Effector memory CD8-positive, alpha-beta T cell (primary cell): ENCODE measurements at places on chromosomes 2 and 18.

DNA sequence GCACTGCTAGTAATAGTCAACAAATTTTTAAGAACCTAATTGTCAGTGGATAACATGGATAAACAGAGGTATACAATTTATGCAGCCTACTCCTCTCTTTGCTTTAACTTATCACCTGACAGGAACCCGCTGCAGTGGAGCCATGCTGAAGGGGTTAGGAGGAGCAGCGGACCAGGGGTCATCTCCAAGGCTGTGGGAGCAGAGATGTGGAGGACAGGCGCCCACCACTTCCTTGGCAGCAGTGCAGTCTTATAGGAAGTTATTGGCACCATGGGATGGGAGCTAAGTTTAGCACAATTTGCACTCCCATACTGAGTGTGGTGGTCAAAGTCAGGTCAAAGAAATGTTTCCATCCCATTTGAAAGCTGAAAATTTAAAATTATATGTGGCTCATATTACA, 35.6 kb downstream of the HDLBP start:
- no peaks in the 10 kb centered on the region for H3K36me3 ChIP-seq
- peaks cover 48% of the 10 kb centered on the region for H3K4me1 ChIP-seq
- H3K27me3 ChIP-seq = no peaks in the 10 kb centered on the region
- no peak overlapping the region for H3K4me3 ChIP-seq
- DNase-seq = no peak
- peak overlapping the region; percentile 49 for H3K27ac ChIP-seq

GRCh38 chr2:162629499-162629898, 209.1 kb downstream of the KCNH7 start:
- H3K4me3 ChIP-seq = no peak overlapping the region
- no peaks in the 10 kb centered on the region for H3K4me1 ChIP-seq
- no peaks in the 10 kb centered on the region for H3K27me3 ChIP-seq
- H3K27ac ChIP-seq = no peak overlapping the region
- no peak for DNase-seq

DNA sequence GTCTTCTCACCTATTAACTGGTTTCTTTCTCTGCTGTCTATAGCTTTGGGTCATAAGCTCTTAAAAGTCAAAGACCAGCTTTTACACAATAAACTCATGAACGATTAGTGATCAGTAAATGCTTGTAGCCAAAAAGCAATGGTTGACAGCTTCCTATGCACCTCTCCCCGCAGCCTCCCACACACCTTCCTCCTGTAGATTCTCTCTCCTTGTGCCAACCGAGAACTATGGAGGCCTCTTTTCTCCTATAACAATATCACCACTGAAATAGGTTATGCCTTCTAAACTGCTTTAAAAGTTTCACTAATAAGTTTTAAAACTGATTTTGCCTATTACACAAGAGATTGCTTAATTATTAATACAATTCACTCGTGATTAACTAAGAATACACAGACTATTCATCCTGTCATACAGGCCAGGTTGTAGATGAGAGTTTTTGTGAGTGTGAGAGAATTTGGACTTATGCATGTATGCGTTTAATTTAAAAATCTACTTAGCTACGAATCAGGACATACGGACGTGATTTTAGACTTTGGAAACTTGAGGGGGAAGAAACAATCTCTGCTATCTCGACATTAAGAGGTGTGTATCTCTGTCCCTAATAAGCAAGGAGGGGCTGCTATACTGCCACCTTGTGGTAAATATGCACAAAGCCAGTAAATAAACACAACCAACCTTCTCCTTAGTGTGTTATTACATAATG, 229.1 kb upstream of the RBBP8 start:
- no peaks in the 10 kb centered on the region for H3K4me1 ChIP-seq
- peak; percentile 3 for DNase-seq
- H3K27me3 ChIP-seq = peaks cover 44% of the 10 kb centered on the region
- no peaks in the 10 kb centered on the region for H3K36me3 ChIP-seq

GRCh38 chr2:109176928-109177327, 47.9 kb downstream of the SH3RF3 start:
- peaks cover 6% of the 10 kb centered on the region for H3K4me1 ChIP-seq
- no peaks in the 10 kb centered on the region for H3K36me3 ChIP-seq
- H3K27ac ChIP-seq = no peak overlapping the region
- no peak overlapping the region for H3K4me3 ChIP-seq

DNA sequence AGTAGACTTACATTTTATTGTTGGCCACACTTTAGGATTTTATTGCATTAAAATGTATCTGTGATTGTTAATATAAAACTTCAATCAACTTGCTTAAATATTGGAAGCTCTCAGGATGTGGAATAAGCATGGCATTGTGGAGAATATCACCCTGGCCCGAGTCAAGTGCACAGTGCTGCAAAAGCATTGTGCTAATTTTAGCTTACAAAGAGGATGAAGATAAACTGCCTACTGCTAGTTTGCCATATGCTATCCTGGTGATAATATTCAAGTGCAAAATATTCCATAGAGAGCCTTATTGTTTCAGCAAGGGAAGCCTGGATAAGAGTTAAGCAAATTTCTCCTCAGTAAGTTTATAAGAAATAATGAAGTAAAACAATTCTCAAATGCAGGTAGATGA, 54.5 kb downstream of the MEIS1 start:
- no peaks in the 10 kb centered on the region for H3K4me1 ChIP-seq
- DNase-seq = no peak
- no peaks in the 10 kb centered on the region for H3K27me3 ChIP-seq

- DNase-seq = no peak
- no peak overlapping the region for H3K27ac ChIP-seq
- no peaks in the 10 kb centered on the region for H3K36me3 ChIP-seq
- H3K4me1 ChIP-seq = no peaks in the 10 kb centered on the region
Observed at GRCh38 chr2:234816056-234816455, 135.8 kb upstream of the SH3BP4 start.

DNA sequence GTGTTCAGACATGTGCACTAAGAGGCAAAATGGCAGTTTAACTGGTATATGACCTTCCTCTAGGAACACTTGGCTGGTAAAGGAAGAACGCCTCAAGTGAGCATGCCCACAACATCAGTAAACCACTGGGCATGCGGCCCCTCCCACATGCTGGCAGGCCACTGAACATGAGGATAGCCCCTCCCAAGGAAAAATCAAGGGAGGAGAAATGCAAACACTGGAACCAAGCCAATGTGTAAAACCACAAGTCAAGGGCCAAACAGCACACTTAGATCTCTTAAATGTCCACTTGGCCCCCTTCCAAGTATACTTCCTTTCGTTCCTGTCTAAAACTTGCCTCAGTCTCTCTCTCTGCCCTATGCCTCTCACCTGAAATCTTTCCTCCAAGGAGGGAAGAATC, 980.8 kb downstream of the TSN start:
- no peak overlapping the region for H3K4me3 ChIP-seq
- H3K36me3 ChIP-seq = no peaks in the 10 kb centered on the region
- no peak for DNase-seq

- H3K27ac ChIP-seq = no peak overlapping the region
Observed at GRCh38 chr2:137178951-137179377, 413.6 kb downstream of the THSD7B start.

GRCh38 chr2:70982971-70983370, 4.5 kb downstream of the ANKRD53 start:
- peaks cover 9% of the 10 kb centered on the region for H3K36me3 ChIP-seq
- DNase-seq = no peak
- no peaks in the 10 kb centered on the region for H3K27me3 ChIP-seq
- no peak overlapping the region for H3K4me3 ChIP-seq

- H3K36me3 ChIP-seq = peaks cover 4% of the 10 kb centered on the region
- DNase-seq = no peak
- H3K27ac ChIP-seq = peak overlapping the region; percentile 60
- H3K4me3 ChIP-seq = no peak overlapping the region
- peaks cover 8% of the 10 kb centered on the region for H3K4me1 ChIP-seq
- H3K27me3 ChIP-seq = no peaks in the 10 kb centered on the region
Observed at GRCh38 chr2:240528406-240529040, 29.3 kb downstream of the ANKMY1 start.

DNA sequence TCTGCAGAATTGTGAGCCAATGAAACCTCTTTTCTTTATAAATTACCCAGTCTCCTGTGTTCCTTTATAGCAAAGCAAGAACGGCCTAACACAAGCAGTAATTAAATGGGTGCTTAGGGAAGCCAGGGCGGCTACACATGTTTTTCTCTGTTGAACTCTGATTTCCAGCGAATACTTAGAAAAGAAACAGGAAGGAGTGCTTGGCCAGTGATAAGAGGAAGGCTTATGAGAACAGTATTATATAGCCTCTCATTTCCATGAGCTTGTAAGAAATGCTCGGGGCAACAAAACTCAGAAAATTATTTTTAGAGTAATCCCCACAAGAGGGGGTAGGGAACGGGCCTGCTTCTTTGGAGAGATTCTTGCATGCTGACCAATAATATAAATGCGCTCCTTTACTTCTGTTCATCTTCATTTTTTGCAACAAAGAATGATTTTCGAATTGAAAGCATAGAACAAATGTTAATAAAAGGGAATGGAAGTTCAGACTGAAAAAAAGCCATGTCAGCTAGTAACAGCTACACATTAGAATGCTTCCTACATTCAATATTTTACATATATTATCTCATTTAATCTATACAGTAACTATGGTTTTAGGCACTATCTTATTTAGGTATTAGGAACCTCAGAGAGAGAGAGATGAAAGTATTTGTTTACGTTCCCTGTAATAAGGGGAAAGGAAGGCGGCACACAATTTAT, 49.7 kb upstream of the CCDC85A start:
- no peaks in the 10 kb centered on the region for H3K27me3 ChIP-seq
- H3K4me3 ChIP-seq = no peak overlapping the region
- H3K36me3 ChIP-seq = no peaks in the 10 kb centered on the region
- no peak for DNase-seq

- no peak overlapping the region for H3K4me3 ChIP-seq
- DNase-seq = no peak
- H3K4me1 ChIP-seq = peaks cover 12% of the 10 kb centered on the region
Observed at GRCh38 chr2:230913406-230914143, 11.5 kb downstream of the GPR55 start.

GRCh38 chr2:203407496-203407895, 79.3 kb downstream of the ABI2 start:
- no peaks in the 10 kb centered on the region for H3K27me3 ChIP-seq
- DNase-seq = no peak
- peaks cover 27% of the 10 kb centered on the region for H3K36me3 ChIP-seq
- no peak overlapping the region for H3K27ac ChIP-seq
- H3K4me1 ChIP-seq = peaks cover 5% of the 10 kb centered on the region

- H3K36me3 ChIP-seq = peaks cover 2% of the 10 kb centered on the region
- DNase-seq = no peak
- H3K4me1 ChIP-seq = no peaks in the 10 kb centered on the region
- peaks cover 11% of the 10 kb centered on the region for H3K27me3 ChIP-seq
- H3K27ac ChIP-seq = no peak overlapping the region
Observed at GRCh38 chr2:219997341-219997851, 370.0 kb downstream of the SLC4A3 start.

- peaks cover 3% of the 10 kb centered on the region for H3K36me3 ChIP-seq
- no peaks in the 10 kb centered on the region for H3K4me1 ChIP-seq
- H3K27me3 ChIP-seq = peaks cover 31% of the 10 kb centered on the region
- H3K4me3 ChIP-seq = peak overlapping the region; percentile 92
- no peak overlapping the region for H3K27ac ChIP-seq
Observed at GRCh38 chr2:127108090-127108523, 1.2 kb upstream of the BIN1 start.

GRCh38 chr2:1773883-1774282, 29.6 kb upstream of the PXDN start:
- no peak for DNase-seq
- H3K4me1 ChIP-seq = no peaks in the 10 kb centered on the region
- peaks cover 11% of the 10 kb centered on the region for H3K27me3 ChIP-seq

GRCh38 chr18:77016936-77017335, 115.6 kb downstream of the MBP start:
- peaks cover 76% of the 10 kb centered on the region for H3K36me3 ChIP-seq
- H3K27ac ChIP-seq = no peak overlapping the region
- no peak for DNase-seq
- H3K4me1 ChIP-seq = peaks cover 61% of the 10 kb centered on the region

- H3K4me3 ChIP-seq = no peak overlapping the region
- H3K4me1 ChIP-seq = no peaks in the 10 kb centered on the region
- H3K27me3 ChIP-seq = no peaks in the 10 kb centered on the region
- H3K27ac ChIP-seq = no peak overlapping the region
- no peaks in the 10 kb centered on the region for H3K36me3 ChIP-seq
- DNase-seq = no peak
Observed at GRCh38 chr2:7598402-7598801, 681.2 kb downstream of the RNF144A start.

DNA sequence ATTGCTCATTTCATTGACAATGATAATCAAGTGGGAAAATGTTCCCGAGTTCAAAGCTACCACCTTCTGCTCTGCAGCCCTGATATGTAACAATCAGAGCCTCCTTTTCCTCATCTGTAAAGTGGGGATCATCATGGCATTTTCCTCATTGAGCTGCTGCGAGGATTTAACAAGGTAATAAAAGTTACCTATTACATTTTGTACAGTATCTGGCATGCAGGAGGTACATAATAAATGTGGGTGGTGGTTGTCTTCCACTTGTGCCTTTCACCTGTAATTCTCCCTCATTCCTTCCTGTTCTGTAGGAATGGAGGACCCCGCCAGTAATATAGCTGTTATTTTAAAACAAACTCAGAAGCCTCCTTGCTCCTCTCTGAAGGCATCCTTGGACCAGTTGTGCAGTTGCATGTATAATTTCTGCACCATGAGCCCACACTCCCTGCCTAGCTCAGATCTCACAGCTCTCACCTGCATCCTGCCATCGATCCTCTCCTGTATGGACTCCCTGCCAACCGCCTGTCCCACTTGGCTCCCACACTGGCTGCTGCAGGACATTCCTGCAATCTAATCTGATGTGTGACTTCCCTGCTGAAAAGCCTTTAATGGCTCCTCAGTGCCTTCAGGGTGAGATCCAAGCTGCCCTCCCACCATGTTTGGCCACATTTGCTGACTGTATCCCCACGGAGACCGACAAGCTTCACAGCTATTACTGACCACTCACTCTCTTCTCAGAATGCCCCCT, 350.4 kb downstream of the EN1 start:
- H3K27ac ChIP-seq = no peak overlapping the region
- peaks cover 3% of the 10 kb centered on the region for H3K36me3 ChIP-seq
- no peaks in the 10 kb centered on the region for H3K4me1 ChIP-seq
- no peak for DNase-seq

- no peak overlapping the region for H3K4me3 ChIP-seq
- H3K27ac ChIP-seq = no peak overlapping the region
- H3K36me3 ChIP-seq = no peaks in the 10 kb centered on the region
- no peaks in the 10 kb centered on the region for H3K27me3 ChIP-seq
Observed at GRCh38 chr18:11324510-11324909, 175.1 kb upstream of the PIEZO2 start.

DNA sequence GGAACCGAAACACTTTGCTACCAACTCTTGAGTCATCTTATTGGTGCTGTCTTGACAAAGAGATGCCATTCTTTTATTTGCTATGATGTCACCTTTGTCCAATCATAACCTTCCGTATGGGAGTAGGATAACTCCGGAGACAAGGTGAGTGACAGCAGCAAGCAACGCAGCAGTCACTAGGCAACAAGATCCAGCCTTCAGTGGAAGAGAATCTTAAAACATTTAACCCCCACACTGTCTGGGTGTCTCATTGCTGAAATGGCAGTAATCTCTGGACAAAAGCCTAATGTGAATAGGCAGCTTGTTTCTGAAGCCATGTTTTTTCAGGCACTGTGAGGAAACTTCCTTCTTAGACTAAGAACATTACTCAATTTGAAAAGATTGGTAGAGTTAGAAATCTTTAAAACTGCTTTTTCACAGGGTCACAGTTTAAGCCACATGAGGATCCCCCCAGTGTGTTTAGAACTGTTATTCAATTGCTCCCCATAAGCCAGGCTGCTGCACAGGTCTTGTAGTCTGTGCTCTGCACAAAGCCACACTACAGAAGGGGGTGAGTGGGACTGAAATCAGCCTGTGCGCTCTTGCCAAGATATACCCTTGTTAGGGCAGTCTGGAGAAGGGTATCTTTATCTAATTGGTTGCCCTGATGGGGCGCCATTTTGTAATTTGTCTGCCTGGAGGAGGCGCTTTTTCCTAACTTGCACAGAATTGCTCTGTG, 131.5 kb upstream of the STON1 start:
- DNase-seq = no peak
- H3K36me3 ChIP-seq = no peaks in the 10 kb centered on the region
- no peak overlapping the region for H3K4me3 ChIP-seq
